ENCODE measurements at places on chromosomes 7 and 10.

DNA sequence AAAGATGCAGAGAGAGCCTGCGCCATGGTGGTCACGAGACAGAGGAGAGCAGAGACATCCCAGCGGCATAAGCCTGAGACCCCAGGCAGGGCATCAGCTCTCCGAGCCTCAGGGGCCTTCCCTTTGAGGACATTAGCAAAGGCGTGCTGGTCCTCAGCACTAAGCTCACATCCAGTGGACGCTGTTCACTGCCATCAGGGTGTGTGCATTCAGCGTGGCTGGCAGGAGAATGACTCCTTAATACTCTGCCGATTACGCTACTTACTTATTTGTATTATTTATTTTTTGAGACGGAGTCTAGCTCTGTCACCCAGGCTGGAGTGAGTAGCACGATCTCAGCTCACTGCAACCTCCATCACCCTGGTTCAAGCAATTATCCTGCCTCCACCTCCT, 290.2 kb downstream of the KLF6 start:
- DNase-seq, result no peak

DNA sequence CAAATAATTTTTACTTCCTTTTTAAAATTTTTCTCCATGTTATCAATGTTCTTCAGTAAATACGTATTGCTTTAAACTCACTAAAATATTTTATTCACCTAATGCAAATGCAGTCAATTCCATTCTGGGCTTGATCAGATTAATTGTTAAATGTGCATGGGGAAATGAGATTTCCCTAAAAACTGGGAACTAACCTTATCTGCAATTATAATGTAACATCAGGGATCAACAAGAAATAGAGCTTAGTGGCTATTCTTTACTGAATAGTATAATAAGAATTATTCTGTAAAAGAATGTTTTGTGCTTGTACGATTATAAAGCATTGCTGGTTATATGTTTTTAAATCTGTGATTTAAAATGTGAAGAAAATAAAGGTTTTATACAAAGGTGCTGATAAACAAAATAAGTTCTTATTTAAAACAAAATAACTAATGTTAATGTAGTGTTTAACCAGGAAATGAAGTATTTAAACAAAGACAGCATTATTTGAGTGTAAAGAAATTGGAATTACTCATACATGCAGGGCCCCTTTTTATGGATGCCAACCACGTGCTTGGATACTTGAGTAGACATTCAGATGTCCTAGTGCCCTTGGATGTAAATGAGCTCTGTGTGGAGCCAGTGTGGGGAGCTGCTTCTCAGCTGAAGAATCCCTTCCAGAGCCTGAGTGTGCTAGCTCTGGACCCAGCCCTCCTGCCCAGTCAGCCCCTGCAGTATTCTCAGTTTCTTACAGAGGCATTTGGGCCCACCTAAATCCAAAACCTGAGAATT, 84.2 kb downstream of the REEP3 start:
- DNase-seq, result peak; percentile 33

DNA sequence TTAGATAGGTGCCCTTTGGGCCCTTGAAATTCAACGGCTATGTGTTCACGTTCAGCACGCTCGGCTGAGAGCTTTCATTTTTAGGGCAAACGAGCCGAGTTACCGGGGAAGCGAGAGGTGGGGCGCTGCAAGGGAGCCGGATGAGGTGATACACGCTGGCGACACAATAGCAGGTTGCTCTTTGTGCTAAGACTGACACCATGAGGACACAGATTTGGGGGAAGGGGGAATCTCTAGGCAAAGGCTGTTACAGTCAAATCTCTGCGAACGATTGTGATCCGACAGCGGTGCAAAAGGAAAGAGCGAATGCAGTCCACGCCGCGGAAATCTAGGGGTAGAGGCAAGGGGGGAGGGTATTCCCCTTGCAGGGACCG, 667 bp downstream of the KLLN start:
- peak; percentile 31 for DNase-seq

DNA sequence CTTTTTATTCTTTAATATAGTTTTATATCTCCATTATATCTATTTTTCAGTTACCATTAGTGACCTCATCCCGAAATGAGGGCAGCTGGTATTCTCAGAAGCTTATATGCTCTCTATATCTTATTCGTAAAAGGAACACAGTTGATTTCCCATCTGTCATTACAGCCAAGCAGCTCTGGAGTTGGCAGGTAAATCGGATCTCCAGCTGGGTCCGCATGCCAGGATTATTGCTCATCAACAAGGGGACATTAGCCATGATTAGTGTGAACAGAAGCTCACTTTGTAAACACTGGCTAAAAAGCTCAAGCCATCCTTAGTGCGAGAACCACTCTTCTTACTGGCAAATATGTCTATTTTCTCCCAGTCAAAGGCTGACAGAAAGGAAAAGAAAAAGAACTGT, 180.3 kb downstream of the NPSR1 start:
- no peak for DNase-seq

GRCh38 chr10:106078895-106079576, 1085.5 kb downstream of the SORCS1 start:
- no peak for DNase-seq
